ENCODE measurements at places on chromosomes 12 and 14.

DNA sequence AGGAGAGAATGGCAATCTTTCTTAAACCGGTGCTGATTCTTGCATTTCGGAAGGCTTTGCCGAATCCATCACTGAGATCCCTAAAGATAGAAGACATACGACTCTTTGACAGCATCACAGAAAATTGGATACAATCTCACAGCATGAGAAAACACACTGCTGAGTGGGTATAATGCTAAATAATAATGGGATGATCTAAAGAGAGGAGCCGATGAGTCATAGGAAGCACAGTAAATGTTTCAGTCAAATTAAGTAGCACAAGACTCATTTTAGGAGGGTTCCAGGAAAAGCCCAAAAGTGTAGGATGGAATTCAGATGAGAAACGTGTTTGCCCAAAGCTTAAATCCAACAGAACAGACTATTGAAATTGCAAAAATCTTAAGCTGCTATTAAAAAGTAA is 81.7 kb downstream of the CPNE8 start:
- no peak for DNase-seq

DNA sequence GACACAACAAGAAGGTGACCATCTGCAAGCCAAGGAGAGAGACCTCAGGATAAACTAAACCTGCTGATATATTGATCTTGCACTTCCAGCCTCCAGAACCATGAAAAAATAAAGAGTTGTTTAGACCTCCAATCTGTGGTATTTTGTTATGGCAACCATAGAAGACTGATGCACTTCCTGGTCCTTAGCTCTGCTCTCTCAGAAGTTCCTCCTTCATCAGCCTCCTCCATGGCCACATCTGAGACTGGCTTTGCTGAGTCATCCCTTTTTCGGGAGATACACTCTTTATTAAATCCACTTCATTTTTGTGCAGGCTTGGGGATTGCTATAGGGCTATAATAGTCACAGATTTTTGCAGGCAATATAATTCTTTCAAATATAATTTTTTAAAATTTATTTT is 89.6 kb upstream of the ATF7IP start:
- peak; percentile 78 for DNase-seq

GRCh38 chr12:118288174-118288573 is 84.5 kb downstream of the TAOK3 start:
- DNase-seq, result no peak

DNA sequence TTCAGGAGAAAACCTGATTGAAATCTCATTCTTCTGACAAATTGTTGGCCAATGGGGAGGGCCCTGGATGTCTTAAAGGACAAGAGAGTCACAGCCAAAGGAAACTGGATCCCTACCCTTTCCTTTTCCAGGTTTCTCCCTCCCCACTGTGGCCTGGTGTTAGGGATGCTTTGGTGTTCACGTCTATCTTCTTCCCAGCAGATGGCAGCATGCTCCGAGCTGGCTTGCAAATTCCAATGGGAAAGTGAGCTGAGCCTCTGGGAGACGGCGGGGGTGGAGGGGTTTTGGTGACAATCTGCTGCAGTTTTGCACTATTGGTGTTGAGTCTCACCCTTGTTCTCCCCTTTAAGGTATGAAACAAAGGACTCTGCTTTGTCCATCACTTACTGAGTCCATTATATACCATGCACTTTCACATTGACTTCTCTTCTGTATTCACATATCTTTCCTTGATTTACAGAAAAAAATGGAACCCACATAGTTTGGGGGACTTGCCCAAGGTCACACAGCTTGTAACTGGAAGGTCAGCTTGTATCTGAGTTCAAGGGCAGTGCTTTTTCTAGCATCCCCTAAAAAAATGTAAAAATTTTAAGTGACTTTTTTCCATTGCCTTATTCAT is 39.3 kb downstream of the CCDC177 start:
- DNase-seq, result no peak

- no peak for DNase-seq
These were observed 159.4 kb upstream of the PLEKHG7 start for GRCh38 chr12:92543359-92543758.

GRCh38 chr12:23899434-23899833 is 50.0 kb downstream of the SOX5 start:
- peak; percentile 33 for DNase-seq

DNA sequence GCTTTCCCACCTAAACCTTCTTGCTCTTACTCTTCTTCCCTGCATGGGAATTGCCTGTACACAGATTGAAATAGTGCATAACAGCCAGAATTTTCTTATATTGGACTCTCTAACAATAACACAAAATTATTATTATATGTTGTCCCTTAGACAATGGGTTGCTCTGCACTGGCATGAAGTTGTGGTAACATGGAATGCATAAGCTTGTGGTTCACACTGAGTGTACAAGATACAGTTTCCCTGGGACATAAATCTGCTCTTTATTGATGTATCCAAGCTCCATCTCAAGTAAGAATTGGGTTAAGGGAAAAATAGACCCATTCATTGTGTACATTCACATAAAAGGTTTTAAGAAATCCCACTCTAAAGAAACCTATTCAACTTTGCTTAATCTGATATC is 114.4 kb upstream of the NTF3 start:
- DNase-seq, result no peak

GRCh38 chr14:22836301-22837113 is at the start of gene MMP14:
Gene MMP14, plus strand, starts transcription at chr14:22836585. Its CDS starts 233 bp downstream, at chr14:22836818.
- DNase-seq, result peak; percentile 74

GRCh38 chr12:110109037-110109836 is 14.9 kb upstream of the IFT81 start:
- peak; percentile 62 for DNase-seq

DNA sequence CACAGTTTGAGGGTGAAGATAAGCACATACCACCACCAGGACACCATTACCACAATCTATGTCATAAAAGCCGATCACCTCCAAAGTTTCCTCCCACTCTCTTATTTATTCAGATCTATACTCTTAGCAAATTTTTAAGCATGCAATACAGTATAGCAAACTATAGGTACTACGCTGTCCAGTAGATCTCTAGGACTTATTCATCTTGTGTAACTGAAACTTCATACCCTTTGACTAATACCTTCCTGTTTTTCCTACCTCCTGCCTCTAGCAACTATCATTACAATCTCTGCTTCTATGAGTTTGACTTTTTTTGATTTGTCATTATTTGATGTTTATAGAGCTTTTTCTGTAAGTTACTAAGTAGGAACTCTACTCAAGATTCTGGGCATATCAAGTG is 84.5 kb upstream of the MANSC4 start:
- no peak for DNase-seq

- DNase-seq, result peak; percentile 29
These were observed 1035.9 kb downstream of the TRHDE start for GRCh38 chr12:73308079-73308478.

DNA sequence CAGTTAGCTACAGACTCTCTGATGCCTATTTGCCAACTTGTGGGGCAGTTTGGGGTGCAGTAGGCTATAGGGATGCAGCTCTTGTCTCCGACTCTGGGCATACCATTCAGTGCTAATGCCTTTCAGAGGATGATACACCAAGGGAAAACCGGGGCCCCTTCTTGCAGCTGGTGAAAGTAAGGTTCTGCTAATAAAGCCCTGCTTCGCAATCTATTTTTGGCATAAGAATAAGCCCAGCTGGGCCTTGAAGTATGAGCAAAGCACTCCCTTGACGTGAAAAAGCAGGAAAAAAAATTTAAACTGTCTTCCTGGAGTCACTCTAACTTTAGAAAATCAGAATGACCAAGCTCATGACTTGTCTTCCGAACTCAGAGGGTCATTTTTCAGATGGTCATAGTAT is 124.1 kb upstream of the RBM19 start:
- DNase-seq, result no peak

- DNase-seq, result peak; percentile 71
These were observed 105.6 kb downstream of the SLC25A47 start for GRCh38 chr14:100428727-100429126.

- no peak for DNase-seq
These were observed 27.3 kb downstream of the CLEC6A start for GRCh38 chr12:8483079-8483478.

All from MV-4-11 (cell line).